ENCODE measurements at places on chromosomes 3 and 15.

DNA sequence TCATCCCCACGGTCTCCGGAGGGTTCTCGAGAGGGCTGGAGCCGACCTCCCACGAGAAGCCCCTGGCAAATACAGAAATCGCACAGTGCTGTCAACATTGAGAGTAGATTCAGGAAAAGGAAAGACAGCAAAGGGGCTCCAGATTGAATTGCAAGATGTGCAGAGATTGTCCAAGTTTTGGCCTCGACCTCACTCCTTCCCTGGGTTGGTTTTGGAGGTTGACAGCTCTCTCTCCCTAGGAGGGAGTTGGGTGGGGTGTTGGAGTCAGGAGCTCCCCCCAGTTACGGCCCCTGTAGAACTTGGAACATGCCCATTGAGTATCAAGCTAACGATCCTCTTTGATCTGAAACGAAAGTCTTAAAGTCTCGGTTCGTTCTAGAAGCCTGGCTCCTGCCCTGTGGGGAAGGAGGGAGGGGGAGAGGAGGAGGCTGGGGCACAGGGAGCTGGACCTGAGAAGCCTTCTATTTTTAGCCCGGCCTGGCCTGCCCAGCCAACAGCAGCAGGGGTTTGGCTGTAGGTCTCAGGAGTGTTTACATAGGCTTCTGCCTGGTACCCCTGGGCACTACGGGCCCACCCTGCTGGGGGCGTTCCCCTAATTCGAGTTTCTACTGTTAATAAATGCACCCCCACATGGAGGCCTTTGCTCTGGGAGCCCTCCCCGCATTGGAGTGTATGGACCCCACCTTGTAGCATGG lies 672 bp upstream of the KY start:
- no peak for DNase-seq

DNA sequence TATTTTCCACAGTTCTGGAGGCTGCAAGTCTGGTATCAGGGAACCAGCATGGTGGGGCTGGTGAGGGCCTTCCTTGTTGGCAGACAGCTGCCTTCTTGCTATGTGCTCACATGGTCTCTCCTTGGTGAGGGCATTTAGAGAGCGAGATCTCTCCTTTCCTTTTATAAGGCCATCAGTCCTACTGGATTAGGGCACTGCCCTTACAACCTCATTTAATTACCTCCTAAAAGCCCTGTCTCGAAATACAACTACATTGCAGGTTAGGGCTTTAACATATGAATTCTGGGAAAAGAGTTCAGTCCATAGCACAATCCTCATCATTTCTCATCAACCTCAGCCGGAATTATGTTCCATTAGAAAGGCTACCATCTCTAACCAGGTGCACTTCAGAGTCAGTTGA lies 21.9 kb downstream of the ISL2 start:
- DNase-seq: no peak

DNA sequence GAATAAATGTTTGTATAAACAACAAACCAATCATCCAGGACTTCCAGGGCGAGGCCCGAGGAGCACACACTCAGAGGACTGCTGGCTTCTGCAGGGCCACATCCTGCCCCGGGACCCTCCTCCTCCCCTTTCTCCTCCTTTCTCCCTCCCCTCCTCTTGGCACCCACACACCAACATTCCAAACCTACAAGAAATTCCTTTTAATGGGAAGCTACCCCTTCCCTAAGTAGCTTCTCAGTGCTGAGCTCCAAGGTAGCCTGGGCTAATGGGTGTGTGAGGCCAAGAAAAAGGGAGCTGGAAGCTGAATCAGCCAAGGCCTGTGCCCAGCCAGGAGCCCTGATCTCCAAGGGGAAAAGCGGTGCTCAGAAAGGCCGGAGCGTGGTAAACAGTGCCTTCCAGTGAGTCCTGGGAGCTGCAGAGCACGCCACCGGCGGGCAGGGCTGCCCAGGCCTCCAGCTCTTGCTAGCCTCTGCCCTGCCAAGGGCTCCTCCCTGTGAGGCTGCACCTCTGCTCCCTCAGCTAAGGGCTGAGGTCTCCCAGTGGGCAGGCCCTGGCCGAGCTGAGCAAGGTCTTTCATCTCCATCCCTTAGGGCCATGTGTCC lies 3.9 kb downstream of the ITIH3 start:
- no peak for DNase-seq

DNA sequence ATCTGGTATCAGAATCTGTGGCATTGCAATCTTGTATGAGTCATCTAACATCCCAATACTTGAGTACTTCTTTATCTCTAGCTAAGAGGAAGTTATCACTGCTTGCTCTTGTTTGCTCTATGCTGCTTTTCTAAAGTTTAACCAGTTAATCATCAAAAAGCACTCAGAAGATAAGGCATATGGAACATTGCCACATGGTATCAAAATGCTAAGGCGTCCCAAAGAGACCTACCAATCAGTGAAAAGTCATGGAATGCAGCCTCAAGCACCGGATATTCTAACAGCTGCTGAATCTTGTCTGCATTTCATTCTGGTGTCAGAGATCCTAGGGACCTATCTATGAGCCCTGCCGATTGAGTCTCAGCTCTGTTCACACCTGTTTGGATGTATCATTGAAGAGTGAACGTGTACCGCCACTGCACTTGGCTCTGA lies 192.8 kb downstream of the ARPP21 start:
- no peak for DNase-seq

DNA sequence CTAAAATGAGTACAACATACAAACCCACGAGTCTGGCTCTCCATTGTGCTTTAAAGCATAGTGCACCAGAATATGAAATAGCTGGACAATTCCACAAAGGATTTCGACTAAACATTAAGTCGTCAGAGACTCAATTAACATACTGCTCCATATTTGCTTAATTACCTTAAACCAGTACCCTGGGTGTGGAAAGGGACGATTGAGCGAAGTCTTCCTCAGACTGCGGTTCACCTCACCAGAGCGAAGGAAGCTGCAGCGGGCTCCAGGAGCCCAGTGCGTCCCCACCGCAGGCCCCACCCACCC lies 218 bp upstream of the TRPC1 start:
- DNase-seq: no peak

DNA sequence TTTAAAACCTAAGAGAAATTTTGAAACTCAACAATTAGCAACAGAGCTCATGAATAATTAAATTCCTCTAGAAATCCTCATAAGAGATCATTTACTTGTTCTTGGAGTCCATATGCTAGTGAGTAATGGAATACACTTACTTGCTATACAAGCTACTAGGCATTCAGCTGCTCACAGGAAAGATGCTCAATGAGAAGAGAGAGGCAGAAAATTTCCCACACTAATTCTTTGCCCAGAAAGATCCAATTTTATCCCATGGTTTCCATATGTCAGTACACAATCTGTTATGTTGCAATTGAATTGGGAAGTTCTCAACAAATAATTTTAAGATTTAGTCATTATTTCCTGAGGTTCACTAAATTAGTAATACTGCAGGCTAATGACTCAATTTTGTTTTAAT lies 310.4 kb downstream of the RYR3 start:
- DNase-seq: no peak

GRCh38 chr3:160163229-160163878 lies 61.9 kb upstream of the C3orf80 start:
- DNase-seq: no peak

DNA sequence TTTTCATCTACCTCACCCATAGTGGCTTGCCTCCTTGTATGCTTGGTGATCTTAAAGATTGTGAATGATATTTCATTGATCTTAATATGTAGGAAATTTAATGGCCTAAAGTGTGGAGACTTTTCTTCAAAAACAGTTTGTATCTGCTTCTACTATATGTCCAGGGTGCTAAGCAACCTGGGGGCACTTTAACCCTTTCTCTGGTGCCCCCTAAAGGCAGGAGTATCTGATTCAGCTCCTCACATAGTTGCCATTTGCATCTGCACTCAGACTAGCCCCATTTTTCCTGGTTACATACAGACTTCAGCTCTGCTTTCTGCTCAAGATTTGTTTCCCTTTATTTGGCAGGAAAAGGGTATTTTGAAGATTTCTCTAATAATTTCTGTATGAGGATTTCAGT lies 5.2 kb upstream of the PFN2 start:
- DNase-seq: no peak

DNA sequence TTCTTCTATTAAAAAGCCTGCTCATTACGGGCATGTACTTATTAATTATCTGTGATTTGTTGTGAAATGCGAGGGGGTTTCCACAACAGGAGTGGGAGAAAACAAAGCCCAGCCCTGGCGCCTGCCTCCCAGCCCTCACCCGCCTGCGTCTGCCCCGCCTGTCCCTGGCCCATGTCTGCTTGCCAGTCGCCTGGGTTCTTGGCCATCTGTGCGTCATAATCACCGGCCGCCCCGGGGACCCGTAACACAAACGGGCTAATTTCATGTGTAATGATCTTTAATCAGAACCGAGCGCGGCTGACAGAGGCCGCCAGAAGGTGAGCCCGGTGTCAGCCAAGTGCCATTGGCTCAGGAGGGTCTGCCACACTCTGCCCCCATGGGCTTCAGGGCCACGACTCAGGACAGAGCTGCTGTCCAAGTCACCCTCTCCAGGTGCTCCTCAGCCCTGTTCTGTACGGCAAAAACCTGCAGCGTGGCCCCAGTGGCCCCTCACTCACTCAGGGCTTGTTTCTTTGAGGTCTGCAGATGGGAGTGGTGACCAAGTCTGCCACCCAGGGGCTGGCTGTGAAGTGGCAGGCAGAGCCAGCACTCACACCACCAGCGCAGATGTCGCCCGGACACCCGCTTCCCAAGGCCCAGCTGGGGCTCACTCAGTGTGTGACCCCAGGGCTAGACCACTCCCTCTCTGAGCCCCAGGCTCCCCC lies 28.8 kb upstream of the TMEM115 start:
- no peak for DNase-seq

GRCh38 chr15:97652700-97653167 lies 307.8 kb upstream of the ARRDC4 start:
- no peak for DNase-seq

DNA sequence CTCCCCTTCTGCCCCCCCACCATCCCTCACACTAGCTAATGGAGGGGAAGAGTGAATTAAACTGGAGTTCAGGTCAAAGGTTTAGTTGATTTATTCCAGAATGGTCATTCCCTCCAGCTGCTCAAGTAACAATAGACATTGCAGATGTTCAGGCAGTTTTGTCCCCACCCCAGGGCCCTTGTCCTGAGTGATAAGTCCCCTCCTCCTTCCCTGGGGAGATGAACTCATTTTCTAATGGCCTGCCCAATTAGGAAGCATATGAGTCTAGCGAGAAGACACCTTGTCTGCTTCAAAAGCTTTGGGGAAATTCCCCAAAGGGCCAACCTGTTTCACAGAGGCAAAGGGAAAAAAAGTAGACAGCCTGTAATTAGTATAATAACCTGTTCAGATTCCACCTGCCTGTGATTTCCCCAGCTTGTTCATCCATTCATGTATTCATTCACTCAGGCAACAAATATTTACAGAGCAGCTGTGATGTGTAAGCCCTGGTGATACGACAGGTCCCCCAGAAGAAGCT lies 165.3 kb downstream of the SHQ1 start:
- no peak for DNase-seq

- DNase-seq: no peak
These were observed 222.4 kb upstream of the CD96 start for GRCh38 chr3:111319598-111319997.

DNA sequence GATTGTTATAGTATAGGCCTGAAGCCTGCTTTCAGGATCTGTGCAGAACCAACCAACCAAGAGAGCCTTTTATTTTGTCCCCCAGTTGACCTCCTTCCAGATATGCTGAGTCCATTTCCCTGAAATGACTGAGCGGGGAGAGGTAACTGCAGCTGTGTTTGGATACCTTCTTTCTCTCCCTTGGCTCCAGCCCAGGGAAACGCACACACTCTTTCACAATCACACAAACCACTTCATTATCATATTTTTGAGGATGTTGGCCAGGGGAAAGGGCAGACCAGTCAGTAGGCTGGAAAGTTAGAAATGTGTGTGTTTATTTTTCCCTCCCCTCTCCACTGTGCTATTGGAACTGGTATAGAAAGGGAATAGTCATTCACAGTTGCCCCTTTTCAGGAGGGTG lies 417.7 kb upstream of the TBL1XR1 start:
- DNase-seq: no peak

- DNase-seq: no peak
These were observed 61.3 kb downstream of the HERC2 start for GRCh38 chr15:28260722-28261121.

GRCh38 chr3:15339786-15340215 lies 7.4 kb upstream of the SH3BP5 start:
- DNase-seq: no peak

GRCh38 chr3:46517016-46517783 lies 19.4 kb downstream of the RTP3 start:
- no peak for DNase-seq

GRCh38 chr15:89299896-89300295 lies 34.7 kb downstream of the POLG start:
- DNase-seq: no peak

- no peak for DNase-seq
These were observed 6.7 kb downstream of the SPPL2A start for GRCh38 chr15:50758712-50759205.
